Renal cortical epithelial cell (primary cell): ENCODE measurements at places on chromosomes 16 and 17. TPM values are rescaled to one million over a fixed set of nuclear protein-coding genes. Genes with fewer than 3 reads are reported as not detected.
A peak's percentile ranks its signal among the peaks of the same experiment; 100 is the strongest.

GRCh38 chr16:11024333-11025053 is 80.1 kb downstream of the CLEC16A start:
- DNase-seq, result peak; percentile 97

DNA sequence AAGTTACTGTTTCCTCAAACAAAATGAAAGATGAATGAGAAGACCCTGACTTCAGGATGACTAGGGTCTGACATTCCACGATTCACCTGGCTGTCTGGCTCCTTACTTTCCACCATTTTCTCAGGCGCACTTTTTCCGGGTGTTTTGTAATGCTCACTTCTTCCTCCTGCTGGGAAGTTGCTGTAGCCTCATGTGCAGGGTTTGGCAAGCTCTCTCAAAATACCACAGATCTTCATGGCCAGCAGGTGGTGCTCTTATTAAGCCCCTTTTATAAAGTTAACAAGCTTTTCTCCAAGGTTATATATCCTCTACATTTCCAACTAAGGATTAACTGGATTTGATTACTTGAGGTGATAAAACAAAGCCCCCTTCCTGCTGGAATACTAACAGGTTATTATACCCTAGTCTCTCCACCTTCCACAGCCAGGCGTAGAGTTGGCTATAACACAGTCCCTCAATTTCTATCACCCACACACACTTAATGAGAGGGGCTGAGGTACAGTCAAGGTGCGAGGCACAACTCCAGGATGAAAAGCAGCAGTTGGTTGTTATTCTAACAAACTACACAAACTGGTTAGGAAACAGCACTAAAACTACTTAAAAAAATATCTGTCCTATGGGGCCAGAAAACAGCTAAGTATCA is 45.4 kb downstream of the STH start:
- DNase-seq, result peak; percentile 93

DNA sequence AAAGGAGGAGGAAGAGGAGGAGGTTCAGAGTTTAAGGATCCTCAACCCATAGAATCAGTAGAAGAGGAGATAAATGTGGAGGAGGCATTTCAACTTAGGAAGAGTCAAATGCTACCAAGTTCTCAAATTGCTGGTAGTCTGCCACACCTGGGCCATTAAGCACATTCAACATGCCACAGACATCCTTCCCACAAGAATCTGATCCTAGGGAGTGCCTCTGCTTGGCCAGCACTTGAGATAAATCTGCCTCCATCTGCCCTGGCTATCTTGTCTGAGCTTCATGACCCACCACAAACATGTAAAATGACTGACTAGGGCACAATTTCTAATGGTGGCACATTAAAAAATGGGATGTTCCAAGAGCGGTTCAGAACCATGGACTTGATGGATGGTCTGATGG is 37.3 kb upstream of the AXIN2 start:
- DNase-seq, result no peak

GRCh38 chr16:14545346-14545884 is 84.6 kb downstream of the PARN start:
- DNase-seq, result peak; percentile 87

DNA sequence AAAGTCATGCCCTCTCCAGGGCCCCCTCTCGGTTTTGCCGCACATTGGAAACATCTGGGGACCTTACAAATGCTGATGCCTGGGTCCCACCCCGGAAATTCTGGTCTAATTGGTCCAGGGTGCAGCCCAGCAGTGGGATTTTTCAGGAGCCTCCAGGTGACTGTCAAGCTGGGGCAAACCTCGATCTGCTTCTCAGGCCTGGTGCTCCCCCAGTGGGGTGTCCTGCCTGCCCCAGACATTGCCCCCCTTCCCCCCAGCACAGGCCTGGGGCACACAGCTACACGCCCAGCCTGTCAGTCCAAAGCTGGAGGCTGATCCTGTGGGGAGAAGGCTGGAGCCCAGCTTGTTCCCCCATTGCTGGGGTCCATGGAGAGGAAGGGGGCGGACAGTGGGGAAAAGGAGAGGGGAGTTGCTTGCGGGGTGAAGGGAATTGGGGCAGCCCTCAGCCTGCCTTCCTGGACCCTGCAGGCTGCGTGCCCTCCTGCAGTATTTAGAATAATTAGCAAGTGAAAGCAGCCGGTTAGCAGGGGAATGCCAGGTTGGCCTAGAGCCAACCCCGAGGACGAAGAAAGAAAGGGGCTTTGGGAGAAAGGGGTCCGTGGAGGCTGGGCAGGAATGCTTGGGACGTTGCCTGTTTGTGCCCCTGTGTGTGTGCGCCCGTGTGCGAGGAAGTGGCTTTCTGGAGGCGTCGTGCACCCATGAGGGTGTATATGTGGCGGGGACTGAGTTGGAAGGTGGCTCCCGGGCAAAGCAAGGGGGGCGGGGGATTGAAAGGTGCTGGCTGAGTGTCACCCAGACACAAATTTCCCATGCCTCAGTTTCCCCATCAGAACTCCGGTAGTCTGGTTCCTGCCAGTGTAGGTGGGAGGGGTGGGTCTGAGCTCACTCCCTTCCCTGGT is 5.9 kb downstream of the FOXJ1 start:
- DNase-seq, result no peak

Gene PPP1R1B
- total RNA-seq, result 0.15 TPM in 1 of 2 replicates, not detected in the other
